Activated CD8-positive, alpha-beta memory T cell treated with anti-CD3 and anti-CD28 coated beads, Interleukin-2, amount 10 ng/mL, durations not matched to agents 7 days and 5 days (primary cell): ENCODE measurements at places on chromosomes 5 and 9. TPM values are rescaled to one million over a fixed set of nuclear protein-coding genes. Genes with fewer than 3 reads are reported as not detected.

DNA sequence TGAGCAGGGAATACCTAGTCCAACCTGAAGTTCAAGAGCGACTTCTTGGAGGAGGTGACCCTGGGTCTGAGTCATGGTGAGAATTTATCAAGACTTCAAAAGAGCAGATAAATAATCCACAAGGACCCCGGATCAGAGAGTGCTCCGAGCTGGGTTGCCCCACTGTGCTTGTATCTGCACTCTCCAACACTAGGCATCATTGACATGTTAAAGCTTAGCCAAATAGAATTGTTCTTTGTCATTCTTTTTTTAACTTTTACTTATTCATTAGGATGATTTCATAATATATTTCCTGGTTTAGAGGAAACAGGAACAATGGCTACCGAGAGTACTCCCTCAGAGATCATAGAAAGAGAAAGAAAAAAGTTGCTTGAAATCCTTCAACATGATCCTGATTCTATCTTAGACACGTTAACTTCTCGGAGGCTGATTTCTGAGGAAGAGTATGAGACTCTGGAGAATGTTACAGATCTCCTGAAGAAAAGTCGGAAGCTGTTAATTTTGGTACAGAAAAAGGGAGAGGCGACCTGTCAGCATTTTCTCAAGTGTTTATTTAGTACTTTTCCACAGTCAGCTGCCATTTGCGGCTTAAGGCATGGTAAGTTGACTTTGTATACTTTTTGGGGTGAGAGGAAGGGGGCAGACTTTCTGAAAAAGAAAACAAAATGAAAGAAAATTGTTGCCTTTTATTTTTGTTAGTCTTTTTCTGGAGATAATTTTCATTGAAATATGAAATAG lies at the start of gene CARD6:
CARD6 (plus strand) TSS at position 300 of the 738 bp plus-strand sequence; CDS start at position 316, 16 bp downstream.
- no peak for DNase-seq

DNA sequence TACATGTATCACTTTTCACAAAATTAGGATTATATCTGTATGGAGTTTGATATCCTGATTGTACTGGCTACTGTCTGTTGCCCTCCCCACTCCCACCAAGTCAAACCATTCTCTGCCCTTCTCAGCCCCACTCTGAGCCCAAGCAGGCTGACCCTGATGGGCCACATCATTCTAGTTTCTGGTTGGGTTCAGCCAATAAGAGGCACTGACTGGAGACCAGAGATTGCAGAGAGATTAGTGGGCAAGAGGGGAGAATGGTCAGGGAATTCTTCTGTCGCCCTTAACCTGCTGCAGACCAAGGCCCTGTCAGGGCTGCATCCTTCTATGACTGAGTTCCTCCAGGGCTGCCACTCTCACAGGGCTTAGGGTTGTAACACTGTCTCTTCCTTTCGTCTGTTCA lies 2.7 kb downstream of the HSPB3 start:
- no peak for DNase-seq

DNA sequence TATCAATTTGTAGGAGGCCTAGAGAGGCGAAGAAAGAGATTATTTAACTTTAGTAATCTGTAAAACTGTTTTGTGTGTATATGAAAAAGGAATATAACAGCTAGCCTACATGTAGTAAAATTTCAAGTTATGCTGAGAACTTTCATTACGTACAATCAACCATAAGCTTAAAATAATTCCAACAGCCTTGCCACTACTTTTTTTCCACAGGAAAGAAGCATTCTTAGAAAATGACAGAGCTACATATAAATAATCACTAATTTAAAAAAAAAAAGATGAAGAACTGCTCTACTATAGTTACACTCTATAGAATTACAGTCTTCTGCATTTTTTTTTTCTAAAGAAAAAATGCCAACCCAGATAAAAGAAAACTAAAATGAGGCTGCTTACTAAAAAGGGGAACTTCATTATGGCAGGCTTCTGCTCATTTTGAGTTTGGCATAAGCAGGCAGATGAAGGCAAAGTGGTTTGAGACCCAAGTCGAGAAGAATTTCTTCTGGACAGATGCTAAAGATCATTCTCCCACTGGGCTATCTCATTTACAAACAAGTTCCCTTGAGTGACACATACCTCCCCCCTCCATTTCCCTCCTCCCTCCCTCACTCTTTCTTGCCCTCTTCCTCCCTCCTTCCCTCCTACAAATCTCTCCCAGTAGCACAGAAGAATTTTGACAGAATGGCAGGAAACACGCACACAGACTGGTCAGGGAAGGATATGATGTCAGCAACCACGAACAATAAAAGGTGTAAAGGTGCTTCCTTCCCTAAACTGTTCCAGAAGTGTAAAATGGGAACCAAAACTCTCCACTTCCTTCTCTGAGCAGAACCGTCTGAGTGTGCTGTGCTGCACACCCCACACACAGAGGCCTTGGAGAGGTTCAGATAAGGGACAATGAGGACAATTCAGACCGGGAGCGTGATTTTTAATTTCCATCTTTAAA lies 56.1 kb downstream of the MEF2C start:
- no peak for DNase-seq

Gene FRMPD1
- total RNA-seq: not detected

Gene CCDC192
- not detected for total RNA-seq
